ENCODE measurements at places on chromosomes 5 and 9. TPM values are rescaled to one million over a fixed set of nuclear protein-coding genes. Genes with fewer than 3 reads are reported as not detected.
A peak's percentile ranks its signal among the peaks of the same experiment; 100 is the strongest.

Gene NTRK2
- 0.08 TPM for total RNA-seq

GRCh38 chr5:137615171-137615775 is 116.1 kb upstream of the SPOCK1 start:
- no peak for DNase-seq
- H3K4me3 ChIP-seq = no peak overlapping the region
- H3K27me3 ChIP-seq = no peaks in the 10 kb centered on the region

DNA sequence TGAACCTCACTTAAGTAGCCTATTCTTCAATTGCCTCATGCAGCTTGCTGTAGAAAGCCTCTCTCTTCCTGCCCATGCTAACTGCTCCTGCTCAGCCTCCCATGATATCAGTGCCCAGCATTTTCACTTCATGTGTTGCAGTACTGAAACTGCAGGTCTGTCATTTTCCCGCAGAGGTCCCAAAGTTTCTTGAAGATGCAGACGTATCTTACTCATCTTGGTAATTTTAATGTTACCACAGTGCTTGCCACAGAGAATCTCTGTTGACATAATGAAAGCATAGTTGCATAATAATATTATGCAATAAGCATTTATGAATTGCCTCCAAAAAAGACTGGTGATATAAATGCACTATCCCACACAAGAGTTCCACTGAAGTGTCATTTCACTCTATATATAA is 561.1 kb upstream of the DAP start:
- no peak overlapping the region for H3K27ac ChIP-seq
- no peak overlapping the region for H3K4me3 ChIP-seq
- no peak for DNase-seq
- H3K36me3 ChIP-seq = no peaks in the 10 kb centered on the region
- H3K27me3 ChIP-seq = no peaks in the 10 kb centered on the region
- H3K4me1 ChIP-seq = no peaks in the 10 kb centered on the region

- H3K4me1 ChIP-seq = peaks cover 28% of the 10 kb centered on the region
- H3K27me3 ChIP-seq = peaks cover 11% of the 10 kb centered on the region
- H3K27ac ChIP-seq = no peak overlapping the region
- H3K4me3 ChIP-seq = no peak overlapping the region
These were observed 7.0 kb downstream of the NR5A1 start for GRCh38 chr9:124500028-124500795.

DNA sequence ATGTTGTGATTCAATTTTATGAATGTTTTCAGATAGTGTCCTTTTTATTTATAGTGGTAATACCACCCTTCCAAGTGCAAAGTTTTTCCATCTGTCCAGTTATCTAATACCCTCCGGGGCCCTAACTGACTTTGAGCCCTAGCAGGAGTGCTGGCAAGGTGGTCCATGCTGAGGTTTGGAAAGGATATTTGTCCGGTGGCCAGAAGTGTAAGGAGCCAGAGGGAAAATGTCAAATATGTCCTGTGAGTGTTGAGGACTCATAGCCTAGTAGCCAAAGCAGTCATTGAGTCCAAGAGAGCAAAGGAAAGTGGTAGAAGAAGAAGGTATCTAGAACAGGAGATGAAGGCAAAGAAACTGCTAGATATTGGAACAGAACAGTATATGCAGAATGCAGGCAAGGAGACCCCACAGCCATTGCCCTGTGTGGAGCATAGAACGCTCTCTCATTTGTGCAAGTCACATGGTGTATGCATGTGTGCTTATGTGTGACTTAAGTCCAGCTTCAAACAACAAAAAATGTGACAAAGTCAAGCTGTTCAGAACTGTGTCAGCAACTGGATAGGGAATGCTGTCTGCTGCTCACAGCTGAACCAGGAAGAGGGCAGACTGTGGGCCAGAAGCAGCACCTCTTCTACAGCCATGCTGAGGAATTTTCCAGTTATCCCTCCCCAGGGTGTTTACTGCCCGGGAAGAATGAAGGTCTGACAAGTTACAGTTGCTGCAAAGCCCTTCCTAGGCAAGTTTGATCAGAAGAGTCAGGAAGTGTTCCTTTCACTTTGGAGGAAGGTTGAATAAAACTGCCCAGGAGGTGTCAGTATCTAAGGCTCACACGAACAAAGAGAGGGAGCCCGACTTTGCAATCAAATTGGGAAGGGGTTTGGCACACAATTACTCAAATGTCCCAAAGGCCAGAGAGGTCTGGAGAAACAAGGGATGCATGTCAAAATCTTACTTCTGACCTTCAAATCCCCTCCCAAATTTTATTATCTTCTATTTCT is 463.3 kb upstream of the DMAC1 start:
- no peaks in the 10 kb centered on the region for H3K36me3 ChIP-seq
- no peaks in the 10 kb centered on the region for H3K27me3 ChIP-seq
- no peak overlapping the region for H3K27ac ChIP-seq
- H3K4me1 ChIP-seq = no peaks in the 10 kb centered on the region
- DNase-seq = no peak

DNA sequence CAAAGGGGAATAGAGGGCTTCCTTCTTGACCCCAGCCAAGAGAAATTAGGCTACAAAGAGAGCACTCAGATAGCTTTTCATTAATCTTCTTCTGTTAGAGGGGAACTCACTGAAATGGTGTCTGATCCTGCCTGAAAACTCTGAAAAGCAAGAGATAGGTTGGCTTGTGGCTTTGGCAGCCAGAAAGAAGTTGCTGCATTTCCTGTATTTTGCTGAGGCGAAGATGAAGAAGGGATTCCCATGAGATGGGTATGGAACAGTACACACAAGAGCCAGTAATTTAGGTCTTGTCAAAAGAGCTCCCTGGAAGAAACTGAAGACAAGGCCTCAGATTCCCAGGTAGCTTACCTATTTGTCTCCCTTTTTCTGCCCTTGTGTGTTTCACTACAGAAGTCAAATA is 120.9 kb upstream of the TARS1 start:
- no peak overlapping the region for H3K27ac ChIP-seq
- no peaks in the 10 kb centered on the region for H3K27me3 ChIP-seq
- no peak for DNase-seq
- H3K4me1 ChIP-seq = no peaks in the 10 kb centered on the region
- H3K36me3 ChIP-seq = no peaks in the 10 kb centered on the region

- peaks cover 3% of the 10 kb centered on the region for H3K4me1 ChIP-seq
- H3K4me3 ChIP-seq = no peak overlapping the region
- H3K27me3 ChIP-seq = no peaks in the 10 kb centered on the region
- no peaks in the 10 kb centered on the region for H3K36me3 ChIP-seq
- no peak for DNase-seq
These were observed 329.2 kb upstream of the PRR16 start for GRCh38 chr5:120134944-120135343.

GRCh38 chr5:110341836-110342235 is 384.6 kb downstream of the TMEM232 start:
- no peak overlapping the region for H3K27ac ChIP-seq
- H3K27me3 ChIP-seq = no peaks in the 10 kb centered on the region

Gene BTNL8
- not detected for total RNA-seq

DNA sequence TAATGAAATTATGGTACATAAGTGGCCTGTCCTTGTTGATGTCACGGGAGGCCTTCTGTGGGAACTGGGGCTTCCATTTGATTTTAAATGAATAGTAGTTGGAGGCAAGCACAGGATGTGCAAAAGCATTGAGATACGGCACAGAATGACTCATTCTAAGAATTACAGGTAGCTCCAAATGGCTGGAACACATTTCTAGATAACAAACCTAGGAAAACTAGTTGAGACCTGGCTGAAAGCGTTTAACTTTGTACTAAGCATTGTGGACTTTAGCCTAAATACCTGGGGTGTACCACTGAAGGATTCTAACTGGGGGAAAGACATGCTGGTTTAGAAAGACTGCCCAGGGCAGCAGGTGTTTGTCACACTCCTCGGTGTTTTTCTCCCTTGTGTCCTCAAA is 9.4 kb downstream of the SKP2 start:
- H3K27me3 ChIP-seq = no peaks in the 10 kb centered on the region
- H3K4me3 ChIP-seq = no peak overlapping the region
- H3K27ac ChIP-seq = no peak overlapping the region
- no peak for DNase-seq
- H3K4me1 ChIP-seq = no peaks in the 10 kb centered on the region

GRCh38 chr9:76528056-76528455 is 69.1 kb downstream of the GCNT1 start:
- no peaks in the 10 kb centered on the region for H3K36me3 ChIP-seq
- no peaks in the 10 kb centered on the region for H3K27me3 ChIP-seq
- no peak overlapping the region for H3K4me3 ChIP-seq
- peaks cover 7% of the 10 kb centered on the region for H3K4me1 ChIP-seq
- H3K27ac ChIP-seq = no peak overlapping the region
- DNase-seq = no peak

GRCh38 chr5:145752947-145753346 is 82.2 kb downstream of the PRELID2 start:
- no peaks in the 10 kb centered on the region for H3K4me1 ChIP-seq
- no peaks in the 10 kb centered on the region for H3K27me3 ChIP-seq
- no peak overlapping the region for H3K4me3 ChIP-seq
- DNase-seq = no peak
- no peak overlapping the region for H3K27ac ChIP-seq
- no peaks in the 10 kb centered on the region for H3K36me3 ChIP-seq

Gene DBN1
- total RNA-seq = 13.7 TPM

GRCh38 chr5:98454904-98455303 is 318.6 kb upstream of the RGMB start:
- H3K4me1 ChIP-seq = no peaks in the 10 kb centered on the region
- no peak overlapping the region for H3K4me3 ChIP-seq
- H3K27ac ChIP-seq = no peak overlapping the region
- H3K36me3 ChIP-seq = no peaks in the 10 kb centered on the region
- no peaks in the 10 kb centered on the region for H3K27me3 ChIP-seq

GRCh38 chr5:554284-554988 is 30.2 kb upstream of the SLC9A3 start:
- H3K27me3 ChIP-seq = peaks cover 5% of the 10 kb centered on the region
- no peak overlapping the region for H3K4me3 ChIP-seq
- H3K4me1 ChIP-seq = no peaks in the 10 kb centered on the region
- no peak overlapping the region for H3K27ac ChIP-seq
- H3K36me3 ChIP-seq = no peaks in the 10 kb centered on the region

Gene PCSK5
- total RNA-seq = 5.7 TPM

GRCh38 chr5:72612810-72613209 is 105.6 kb upstream of the ZNF366 start:
- H3K4me1 ChIP-seq = peaks cover 2% of the 10 kb centered on the region
- no peaks in the 10 kb centered on the region for H3K27me3 ChIP-seq
- H3K4me3 ChIP-seq = no peak overlapping the region
- DNase-seq = no peak
- H3K36me3 ChIP-seq = no peaks in the 10 kb centered on the region
- no peak overlapping the region for H3K27ac ChIP-seq

DNA sequence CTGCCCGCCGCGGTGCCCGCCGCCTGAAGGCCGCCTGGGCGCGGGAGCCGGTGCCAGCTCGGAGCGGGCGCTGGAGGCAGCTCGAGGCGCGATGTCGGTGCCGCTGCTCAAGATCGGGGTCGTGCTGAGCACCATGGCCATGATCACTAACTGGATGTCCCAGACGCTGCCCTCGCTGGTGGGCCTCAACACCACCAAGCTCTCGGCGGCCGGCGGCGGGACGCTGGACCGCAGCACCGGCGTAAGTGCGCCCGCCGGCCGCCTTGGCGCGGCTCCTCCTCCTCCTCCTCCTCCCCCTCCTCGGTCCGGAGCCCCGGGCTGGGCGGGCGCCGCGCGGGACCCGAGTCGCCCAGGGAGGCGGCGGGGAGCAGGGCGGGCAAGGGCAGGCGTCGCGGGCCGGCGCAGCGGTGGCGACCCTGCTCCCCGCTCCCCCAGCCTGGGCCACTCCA is 455 bp downstream of the OLFM1 start:
- peaks cover 15% of the 10 kb centered on the region for H3K27me3 ChIP-seq
- DNase-seq = no peak
- H3K27ac ChIP-seq = no peak overlapping the region
- no peaks in the 10 kb centered on the region for H3K36me3 ChIP-seq
- H3K4me3 ChIP-seq = no peak overlapping the region
- no peaks in the 10 kb centered on the region for H3K4me1 ChIP-seq

DNA sequence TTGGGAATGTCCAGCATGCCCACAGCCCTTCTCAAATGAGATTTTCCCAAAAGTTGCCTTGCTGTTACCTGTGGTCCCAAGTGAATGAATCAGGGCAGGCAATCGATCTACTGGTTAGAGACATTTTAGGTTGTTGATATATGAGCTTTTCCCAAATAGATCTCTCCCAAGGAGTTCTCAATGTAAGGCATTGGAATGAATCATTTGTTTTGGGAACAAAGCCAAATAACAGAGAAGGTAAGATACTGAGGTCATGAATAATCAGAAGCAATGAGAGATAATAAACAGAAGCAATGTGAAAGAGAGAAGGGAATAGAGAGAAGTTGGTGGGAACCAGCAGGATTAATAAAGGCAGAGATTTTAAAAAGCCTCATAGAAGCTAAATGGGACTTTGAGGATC is 93.6 kb upstream of the FER start:
- no peaks in the 10 kb centered on the region for H3K4me1 ChIP-seq
- H3K36me3 ChIP-seq = no peaks in the 10 kb centered on the region
- H3K27ac ChIP-seq = no peak overlapping the region
- DNase-seq = no peak

GRCh38 chr9:114499941-114500696 is 5.2 kb downstream of the WHRN start:
- H3K27me3 ChIP-seq = no peaks in the 10 kb centered on the region
- no peak for DNase-seq
- peaks cover 30% of the 10 kb centered on the region for H3K4me1 ChIP-seq
- no peak overlapping the region for H3K4me3 ChIP-seq

DNA sequence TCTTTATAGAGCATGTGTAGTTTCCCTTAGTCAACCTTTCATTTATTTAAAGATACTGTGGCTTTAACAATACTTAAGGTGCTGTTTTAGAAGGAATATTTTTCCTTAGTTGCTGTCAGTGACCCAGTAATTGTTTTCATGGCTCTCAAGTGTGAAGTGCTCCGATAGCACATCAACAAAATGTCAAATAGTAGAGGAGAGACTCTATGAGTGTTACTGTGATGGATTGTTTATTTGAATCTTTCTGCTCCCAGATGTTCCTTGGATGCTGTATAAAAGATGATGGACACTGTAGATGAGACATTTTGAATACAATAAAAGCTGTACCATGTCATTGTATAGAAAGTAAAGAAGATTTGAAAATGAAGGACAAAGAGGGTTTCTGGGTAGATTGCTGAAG is 1185.7 kb upstream of the C9orf72 start:
- no peaks in the 10 kb centered on the region for H3K4me1 ChIP-seq
- no peaks in the 10 kb centered on the region for H3K36me3 ChIP-seq
- H3K4me3 ChIP-seq = no peak overlapping the region

GRCh38 chr5:5523066-5523505 is 100.6 kb downstream of the ICE1 start:
- peak overlapping the region; percentile 31 for H3K4me3 ChIP-seq
- peak overlapping the region; percentile 58 for H3K27ac ChIP-seq
- no peaks in the 10 kb centered on the region for H3K36me3 ChIP-seq
- H3K27me3 ChIP-seq = no peaks in the 10 kb centered on the region
- peaks cover 5% of the 10 kb centered on the region for H3K4me1 ChIP-seq
- peak; percentile 80 for DNase-seq

Gene APBA1
- 0.13 TPM for total RNA-seq

Gene GAS1
- 1.0 TPM for total RNA-seq

Gene TLR4
- total RNA-seq = 15.4 TPM

Data from natural killer cell (primary cell).